ENCODE measurements at places on chromosomes 3 and 15.

- DNase-seq = no peak
Observed at GRCh38 chr3:34178415-34178814, 380.0 kb downstream of the PDCD6IP start.

DNA sequence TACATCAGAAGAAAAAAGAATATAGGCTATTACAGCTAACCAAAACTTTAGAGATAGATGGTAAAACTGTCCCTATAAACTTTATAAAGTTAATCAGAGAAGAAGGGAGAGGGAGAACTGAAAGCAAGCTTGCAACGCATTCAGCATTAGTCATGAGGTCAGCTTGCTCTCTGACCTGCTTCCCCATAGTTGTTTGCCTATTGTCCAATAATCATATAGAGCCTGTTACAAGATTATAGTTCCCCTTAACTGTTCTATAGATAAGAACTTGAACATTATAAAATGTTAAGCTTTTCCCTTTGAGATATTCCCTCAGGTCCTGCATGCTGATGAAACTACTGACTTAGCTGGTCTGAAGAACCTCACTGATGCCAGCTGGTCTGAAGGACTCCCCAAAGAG is 74.5 kb downstream of the CPNE4 start:
- DNase-seq = no peak

GRCh38 chr15:97490429-97490828 is 470.1 kb upstream of the ARRDC4 start:
- DNase-seq = no peak

- no peak for DNase-seq
Observed at GRCh38 chr3:56919137-56919796, 117.5 kb upstream of the ARHGEF3 start.

DNA sequence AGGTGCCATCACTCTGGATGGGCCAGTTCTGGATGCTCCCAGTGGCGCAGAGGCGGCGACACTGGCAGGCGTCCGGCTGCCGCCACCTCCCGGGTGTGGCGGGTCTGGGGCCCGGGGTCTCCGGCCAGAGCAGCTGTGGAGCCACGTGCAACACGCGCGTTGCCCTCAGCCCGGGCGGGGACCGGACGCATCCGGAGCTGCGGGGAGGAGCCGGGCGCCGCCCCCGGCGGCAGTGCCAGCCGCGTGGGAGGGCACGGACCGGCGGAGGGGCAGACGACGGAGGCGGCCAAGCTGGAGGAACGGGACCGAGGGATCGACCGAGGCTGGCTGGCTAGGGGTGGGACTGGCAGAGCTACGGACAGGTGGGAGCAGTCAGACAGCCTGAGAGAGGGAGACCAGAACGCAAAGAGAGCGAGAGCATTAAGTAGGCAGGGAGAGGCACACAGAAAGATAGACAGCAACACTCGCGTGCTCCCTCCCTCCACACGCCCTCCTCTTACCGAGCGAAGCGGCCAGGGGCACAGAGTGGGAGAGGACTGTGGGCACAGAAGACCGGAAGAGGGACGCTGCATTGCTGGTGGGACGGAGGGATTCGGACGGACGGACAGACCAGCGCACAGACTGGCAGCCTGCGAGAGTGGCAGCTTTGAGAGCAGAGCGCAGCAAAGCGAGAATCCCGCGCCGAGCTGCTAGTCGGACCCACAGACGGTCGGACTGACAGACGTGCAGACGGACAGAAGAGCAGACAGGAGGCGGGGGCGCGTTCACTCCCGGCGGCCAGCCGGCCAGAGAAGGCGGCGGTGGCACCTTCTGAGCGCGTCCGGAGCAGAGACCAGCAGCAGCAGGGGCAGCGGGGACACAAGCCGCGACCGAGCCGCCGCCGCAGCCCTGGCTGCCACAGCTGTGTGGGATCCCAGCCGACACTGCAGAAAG is at the start of gene ARPP21:
Gene ARPP21, plus strand, starts transcription at position 272 of the 933 bp plus-strand sequence. CDS start 42,227 bp downstream, outside the sequence.
- peak; percentile 91 for DNase-seq

DNA sequence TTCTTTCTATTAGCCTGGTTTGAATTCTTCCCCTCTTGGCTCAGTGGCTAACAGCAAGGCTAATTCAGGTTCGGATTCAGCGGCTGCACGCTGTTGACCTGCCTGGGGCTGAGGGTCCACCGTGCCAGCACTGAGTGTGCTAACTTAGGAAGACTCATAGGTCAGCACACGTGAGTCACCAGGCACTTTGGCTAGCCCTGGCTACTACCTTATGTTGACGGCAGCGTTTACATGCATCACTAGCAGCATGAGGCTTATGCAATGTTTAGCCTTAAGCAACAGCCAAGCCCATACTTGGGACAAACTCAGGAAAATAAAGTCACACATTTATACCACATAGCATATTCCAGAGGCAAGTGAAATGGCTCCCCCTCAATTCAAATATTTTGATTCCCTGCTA is 137.7 kb downstream of the RAB11A start:
- DNase-seq = no peak

DNA sequence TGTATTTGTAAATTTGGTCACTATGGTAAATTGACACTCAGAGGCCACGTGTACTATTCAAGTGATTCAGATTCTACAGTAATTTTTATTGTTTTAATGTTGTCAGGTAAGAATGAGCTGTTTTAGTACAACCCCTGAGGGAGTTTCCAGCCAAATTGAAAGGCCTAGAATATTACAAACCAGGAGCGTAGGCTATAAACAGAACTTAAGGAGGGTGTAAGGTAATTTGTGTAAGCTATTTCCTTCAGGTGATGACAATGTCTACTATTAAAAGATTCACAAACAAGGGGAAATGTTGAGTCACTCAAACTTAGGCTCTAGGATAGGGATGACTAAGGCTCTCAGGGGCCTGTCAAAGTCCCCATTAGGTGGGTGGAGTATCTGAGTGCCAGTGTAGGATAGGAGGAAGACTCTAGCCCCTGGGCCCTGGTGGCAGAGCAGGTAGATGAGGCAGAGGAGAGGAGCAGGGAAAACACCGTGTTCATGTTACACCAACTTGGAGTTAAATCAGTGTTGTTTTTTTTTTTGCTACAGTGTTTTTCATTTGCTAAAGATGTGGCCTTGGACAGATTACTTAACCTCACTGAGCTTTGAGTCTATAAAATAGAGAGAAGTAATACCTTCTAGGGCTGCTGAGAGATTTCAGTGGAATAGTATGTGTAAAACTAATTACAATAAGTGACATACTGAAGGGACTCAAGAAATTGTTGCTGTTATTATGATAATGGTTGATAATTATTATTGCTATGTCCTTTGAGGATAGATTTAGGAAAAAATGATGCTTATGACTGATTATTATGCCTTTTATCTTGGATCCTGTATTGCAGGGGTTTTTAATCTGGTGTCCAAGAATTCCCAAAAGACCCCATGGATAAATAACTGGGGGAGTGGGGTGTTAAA is 10.3 kb downstream of the TM4SF1 start:
- DNase-seq = no peak

DNA sequence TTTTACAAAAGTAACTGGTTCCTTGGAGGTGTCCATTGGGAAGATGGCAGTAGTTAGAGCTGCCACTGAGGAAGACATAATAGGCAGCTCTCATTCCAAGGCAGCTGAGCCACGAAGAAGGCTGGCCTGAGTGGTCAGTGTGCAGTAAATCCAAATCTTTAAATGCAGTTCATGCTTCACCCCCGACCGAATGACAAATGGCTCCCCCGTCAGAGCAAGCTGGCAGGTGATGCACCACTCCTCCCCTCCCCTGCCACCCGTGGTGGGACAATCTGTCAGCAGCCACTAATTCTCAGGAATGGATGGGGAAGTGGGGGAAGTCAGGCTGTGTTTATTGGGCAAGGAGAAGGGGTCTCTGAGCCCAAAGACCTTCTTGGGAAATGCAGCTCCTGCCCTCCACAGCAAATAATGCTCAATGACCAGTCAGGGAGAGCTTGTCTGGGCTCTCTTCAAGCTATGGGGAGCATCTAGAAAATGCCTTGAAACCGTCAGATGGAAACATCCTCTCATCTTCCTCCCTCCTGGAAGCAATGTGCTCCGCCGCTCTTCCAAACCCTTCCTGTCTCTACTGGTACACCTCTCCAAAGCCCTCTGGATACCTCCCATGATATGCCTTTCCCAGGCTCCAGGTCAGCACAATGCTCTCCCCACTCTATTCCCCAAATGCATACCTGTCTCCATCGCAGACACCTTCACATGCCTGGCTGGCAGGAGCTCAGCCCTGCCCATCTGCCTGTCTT is 65.4 kb downstream of the LIPC start:
- no peak for DNase-seq

GRCh38 chr15:63364399-63365272 is 17.0 kb downstream of the CA12 start:
- no peak for DNase-seq

DNA sequence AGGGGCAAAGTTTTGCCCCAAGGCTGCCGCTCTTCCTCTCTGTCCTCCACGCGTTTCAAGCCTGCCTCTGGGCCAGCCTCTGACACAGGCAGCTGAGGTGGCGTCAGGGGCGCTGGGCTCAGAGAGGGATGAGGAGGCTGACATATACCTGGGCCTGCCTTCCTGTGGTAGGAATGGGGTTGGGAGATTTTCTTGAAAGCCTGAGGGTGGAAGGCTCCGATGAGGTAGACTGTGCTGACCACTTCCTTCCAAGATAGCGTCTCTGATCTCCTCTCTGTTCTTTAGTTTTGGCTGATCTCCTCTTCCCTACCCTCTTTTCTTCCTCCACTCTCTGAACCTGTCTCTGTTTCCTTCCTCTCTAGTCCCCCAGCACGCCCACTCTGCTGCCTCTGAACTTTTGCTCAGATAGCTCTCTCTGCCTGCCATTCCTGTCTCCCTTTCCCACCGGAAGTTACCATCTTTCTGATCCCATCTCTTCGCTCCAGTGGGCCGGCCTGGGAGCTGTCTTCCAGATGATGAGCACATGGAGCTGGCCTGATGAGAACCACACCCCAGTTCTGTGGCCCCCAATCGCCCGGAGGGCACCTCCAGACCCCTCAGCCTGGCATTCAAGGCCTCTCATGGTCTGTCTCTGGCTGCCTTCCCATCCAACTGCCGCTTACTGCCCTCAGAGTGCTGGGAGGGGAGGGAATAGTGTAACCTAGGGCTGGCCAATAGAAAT is 32.5 kb upstream of the LCTL start:
- no peak for DNase-seq

DNA sequence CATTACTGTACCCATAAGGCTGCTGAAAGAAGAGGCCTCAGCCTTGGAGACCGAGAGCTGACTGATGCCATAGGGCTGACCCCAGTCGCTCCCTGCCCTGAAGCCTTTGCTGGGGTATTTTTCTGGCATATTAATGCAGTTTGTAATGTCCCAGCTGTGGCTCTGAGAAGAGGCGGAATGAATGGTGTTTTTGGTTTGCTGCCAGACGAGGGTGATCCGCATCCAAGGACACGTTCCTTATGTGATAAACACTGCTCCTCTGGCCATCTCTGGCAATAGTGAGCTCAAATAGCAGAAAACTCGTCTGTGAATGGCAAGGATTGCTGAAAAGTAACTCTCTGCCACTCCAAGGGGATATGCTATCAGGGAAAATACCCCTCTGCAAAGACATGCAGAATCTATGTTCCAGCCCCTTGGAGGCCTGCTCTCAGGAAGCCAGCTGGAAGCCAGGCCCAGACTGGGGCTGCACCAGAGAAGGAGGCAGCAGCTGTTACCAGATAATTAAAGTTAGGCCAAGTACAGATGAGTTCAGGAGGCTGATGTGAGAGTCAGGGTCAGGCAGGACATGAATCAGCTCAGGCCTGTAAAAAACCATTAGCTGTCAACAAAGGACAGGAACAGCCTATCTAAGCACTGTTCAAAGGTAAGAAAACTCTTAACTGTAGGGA is 28.9 kb upstream of the KLHL6 start:
- DNase-seq = no peak

GRCh38 chr3:15108869-15109268 is 9.9 kb upstream of the RBSN start:
- DNase-seq = no peak

- no peak for DNase-seq
Observed at GRCh38 chr15:73946795-73947370, 20.6 kb downstream of the LOXL1 start.

- no peak for DNase-seq
Observed at GRCh38 chr3:135138776-135139175, 343.7 kb downstream of the EPHB1 start.
